ENCODE measurements at places on chromosomes 7 and 10.

DNA sequence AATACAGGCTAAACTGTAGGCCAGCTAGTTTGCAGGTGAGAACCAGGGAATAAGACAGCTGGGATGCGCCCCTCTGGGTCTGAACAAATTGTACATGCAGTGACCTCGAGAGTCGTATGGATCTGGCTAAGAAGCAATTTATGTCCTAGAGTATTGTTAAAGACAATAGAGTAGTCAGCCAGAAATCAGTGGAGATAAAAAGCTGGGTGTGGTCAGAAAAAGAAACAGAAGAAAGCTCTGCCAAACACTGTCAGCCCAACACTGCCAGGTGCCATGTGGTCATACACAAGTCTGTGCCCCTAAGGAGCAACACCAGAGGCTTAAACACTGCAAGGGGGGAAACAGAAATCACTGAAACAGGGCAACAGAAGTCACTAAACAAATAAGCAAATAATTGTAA lies 62.2 kb downstream of the CNOT4 start:
- no peak for DNase-seq

- no peak for DNase-seq
Observed at GRCh38 chr10:67550838-67551402, 145.1 kb downstream of the CTNNA3 start.

- DNase-seq = no peak
Observed at GRCh38 chr7:107089627-107090026, 45.1 kb downstream of the PRKAR2B start.

- no peak for DNase-seq
Observed at GRCh38 chr7:2722591-2722990, 34.6 kb downstream of the AMZ1 start.

DNA sequence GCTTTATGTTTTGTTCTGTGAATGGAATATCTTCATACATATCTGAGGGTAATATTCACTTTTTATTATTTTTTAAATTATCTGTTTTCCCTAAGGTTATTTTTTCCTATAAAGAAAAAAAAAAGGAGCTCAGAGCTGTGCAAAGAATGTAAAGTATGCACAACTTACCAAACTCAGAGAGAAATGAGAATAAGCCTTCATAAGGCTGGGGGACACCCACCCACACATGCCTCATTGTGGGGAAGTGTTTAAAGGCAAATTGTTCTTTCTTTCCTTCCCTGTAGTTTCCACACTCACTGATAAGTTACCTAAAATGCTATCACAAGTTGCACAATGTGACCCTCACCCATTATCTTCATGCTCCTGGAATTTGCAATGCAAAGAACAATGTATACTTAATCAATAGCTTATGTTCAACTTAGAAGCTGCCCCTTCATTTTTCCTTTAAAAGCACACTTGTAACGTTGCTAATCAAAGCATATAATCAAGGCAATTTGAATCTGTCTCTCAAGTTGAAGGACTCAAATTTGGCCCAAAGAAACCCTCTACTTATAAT lies 108.1 kb downstream of the GNAT3 start:
- DNase-seq = no peak
